HTR-8/SVneo (cell line): ENCODE measurements at places on chromosomes 3 and 15.

DNA sequence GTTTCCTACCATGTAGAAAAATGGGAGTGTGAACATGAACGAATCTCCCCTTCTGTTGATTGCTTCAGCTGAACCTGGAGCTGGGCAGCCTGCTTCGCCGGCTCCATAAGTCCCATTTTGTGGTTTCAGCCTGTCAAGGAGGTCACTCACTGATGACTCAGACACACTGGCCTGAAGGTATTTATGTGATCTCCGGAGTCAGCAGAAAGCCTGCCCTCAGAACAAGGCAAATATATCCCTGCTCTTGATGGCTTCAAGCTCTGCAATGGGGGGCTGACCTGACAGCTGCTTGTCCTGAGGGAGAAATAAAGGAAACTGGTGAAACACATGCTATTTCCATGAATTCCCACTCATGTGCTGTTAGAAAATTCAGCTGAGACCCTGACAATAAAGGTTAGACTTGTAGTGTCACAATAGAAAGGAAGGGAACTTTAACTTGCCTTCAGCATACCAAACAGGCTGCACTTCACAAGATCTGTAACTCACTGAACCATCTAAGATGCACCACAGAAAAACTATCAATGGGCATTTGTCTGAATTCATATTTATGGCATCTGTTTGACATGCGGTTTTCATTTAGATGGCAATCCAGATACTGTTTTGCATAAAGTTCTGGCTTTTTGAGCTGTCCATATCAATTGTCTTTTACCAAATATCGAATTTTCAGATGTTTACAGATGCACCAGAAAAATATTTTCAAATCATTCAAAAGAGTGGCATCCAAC, 282.0 kb upstream of the VEPH1 start:
- peak; percentile 73 for DNase-seq

DNA sequence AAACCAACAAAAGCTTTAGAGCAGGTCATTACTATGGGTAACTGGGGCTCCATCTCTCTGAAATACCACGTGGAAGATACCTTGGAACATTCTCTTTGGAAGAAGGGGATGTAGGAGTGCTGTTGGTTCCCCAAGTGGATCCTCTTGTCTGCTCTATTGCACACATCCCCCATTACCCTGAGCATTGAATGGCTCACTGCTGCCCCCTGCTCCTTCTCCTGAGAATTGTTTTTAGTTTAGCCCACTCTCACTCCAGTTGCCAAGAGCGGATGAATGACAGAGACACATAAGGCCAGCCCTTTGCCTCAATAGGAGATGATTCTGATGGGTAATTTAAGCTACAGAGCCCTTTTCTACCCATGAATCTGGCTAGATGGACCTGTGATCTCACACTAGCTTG, 135.6 kb upstream of the SUCLG2 start:
- peak; percentile 52 for DNase-seq

DNA sequence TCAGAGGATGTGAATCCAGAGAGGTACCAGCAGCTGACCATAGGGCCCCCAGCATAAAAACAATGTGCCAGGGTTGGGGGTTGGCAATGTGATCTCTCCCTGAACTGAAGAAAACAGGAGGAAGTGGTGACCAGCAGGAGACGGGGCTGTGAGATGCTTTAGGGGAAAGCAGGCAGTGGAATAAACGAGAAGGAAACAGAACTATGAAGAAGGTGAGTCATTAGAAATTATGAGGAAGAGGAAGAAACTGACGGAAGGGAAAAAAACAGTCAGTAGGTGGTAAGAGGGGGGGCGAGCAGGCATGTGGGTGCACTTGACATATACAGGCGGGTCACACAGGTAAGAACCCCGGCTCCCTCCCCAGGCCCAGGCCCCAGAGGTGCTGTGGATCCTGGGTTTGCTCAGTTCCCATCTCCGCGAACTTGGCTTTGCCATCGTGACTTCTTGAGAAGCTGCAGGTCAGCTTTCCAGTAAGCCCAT, 42.2 kb upstream of the B3GNT5 start:
- DNase-seq: no peak

DNA sequence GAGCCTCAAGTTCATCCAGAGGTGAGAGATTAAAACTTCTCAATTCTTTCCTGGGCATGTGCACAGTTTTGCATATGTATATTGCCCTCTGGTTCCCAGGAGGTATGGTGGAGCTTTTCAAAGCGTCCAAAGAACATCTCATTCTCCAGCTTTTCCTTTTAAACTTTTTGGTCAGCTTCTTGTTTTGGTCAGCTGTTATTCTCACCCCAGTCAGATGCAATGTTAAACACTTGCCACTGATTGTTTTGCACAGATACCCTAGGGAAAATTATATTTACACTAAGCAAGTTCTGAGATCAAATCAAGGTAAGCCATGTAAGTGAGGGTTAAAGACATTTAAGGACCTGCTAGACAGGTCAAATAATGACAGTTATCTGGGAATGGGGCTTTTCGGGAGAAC, 261.3 kb downstream of the EDEM1 start:
- no peak for DNase-seq

- no peak for DNase-seq
Measured at GRCh38 chr3:160008961-160009360, 20.3 kb downstream of the IL12A start.

GRCh38 chr3:17678116-17678741, 64.2 kb downstream of the TBC1D5 start:
- DNase-seq: no peak

- DNase-seq: peak; percentile 58
Measured at GRCh38 chr3:63343674-63344073, 65.6 kb downstream of the SYNPR start.

- DNase-seq: no peak
Measured at GRCh38 chr15:58434334-58434875, 2.6 kb downstream of the LIPC start.

- peak; percentile 81 for DNase-seq
Measured at GRCh38 chr3:149339931-149340309, 6.5 kb upstream of the TM4SF18 start.

GRCh38 chr3:192060160-192060781, 599.3 kb downstream of the PYDC2 start:
- DNase-seq: no peak

DNA sequence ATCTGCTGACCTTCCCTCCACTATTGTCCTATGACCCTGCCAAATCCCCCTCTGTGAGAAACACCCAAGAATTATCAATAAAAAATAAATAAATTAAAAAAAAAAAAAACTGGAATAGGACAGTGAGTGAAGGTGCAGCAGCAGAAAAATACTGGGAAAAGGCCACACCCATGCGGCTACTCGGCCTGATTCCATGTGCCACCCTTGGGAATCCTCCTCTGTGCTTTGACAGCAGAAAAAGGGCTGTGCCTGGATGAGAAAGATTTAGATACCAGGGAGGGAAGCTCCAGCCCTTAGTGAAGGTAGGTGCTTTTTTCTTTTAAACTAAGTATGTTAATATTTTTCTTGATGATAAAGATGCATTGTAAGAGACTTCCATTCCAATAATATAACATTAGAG, 107.8 kb downstream of the CTNNB1 start:
- no peak for DNase-seq

- no peak for DNase-seq
Measured at GRCh38 chr3:122063908-122064307, 8.7 kb downstream of the CD86 start.

DNA sequence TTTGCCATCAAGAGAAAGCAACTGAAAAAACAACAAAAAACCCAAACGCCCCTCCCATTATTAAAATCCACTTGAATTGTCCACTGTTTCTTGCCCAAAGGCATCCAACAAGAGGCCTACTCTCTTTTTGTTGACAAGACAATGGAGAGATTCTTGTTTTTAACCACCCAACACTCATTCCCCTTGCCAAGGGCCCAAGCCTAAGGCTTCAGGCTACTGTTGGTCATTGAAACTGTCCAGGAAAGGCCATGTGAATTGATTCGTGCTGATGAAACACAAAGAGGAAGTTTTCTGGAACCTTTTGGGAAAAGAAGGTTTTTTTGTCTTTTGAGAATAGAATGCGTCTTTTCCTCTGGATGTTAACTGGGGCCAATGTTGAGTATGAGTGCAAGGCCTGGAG, 157.4 kb upstream of the PFN2 start:
- DNase-seq: no peak

DNA sequence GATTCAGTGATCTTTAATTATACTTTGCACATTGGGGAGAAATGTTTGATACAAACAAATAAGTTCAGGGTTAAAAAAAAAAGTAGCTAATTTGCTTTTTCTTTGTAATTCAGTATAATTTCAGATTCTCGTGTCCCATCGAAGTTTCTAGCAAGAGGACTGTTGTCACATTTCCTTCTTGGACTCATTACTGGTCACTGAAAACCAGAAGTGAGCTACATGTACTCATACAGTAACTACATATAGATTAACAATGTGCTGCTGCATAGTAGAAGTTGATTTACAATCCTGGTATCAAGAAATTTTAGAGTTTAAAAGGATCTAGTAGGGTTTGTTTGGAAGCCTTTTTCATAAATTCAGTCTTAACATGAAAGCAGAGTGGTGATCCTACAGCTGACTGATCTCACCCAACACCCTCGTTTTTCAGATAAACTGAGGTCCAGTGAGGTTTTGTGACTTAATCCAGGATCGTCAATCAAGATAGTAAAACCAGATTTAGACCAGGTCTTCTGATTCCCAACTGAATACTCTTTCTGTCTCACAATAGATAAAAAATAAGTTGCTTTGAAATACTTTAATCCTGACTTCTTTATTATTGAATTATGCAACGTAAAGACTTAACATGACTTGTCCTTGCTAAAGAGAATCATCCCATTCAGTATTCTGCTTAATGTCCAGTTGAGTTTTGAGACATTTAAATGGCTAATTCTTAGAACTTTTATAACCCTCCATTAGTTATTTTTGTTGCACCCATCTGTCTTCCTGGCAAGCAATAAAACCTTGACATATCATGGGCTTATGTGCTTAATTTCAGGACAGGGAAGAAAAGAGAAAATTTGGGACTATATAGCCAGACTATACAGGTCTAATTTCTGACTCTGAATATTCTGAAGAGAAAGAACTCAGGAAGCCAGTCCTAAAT, 2.8 kb downstream of the SEC62 start:
- DNase-seq: no peak

DNA sequence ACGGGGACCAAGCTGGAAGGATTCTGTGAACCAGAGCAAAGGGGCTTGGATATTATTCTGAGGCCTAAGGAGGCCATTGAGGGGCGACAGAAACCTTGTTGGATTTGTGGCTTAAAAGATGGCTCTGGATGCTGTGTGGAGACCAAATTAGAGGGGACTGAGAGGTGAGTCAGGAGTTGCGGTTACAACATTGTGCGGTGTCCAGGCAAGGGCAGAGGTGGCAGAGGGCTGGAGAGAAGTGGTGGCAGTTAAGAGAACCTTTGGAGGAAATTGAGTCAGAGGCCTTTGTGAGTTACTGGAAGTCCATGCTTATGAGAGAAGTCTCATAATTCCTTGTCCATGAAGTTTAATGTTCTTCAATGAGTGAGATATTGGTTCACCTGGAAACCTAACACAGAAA, 143.2 kb downstream of the FAM43A start:
- DNase-seq: no peak

- DNase-seq: peak; percentile 63
Measured at GRCh38 chr15:80160570-80161156, 7.9 kb downstream of the FAH start.
